ENCODE measurements at places on chromosomes 11 and 22. TPM values are rescaled to one million over a fixed set of nuclear protein-coding genes. Genes with fewer than 3 reads are reported as not detected.

GRCh38 chr11:45366619-45367190, 80.6 kb upstream of the SYT13 start:
- peaks cover 39% of the 10 kb centered on the region for H3K27me3 ChIP-seq
- no peaks in the 10 kb centered on the region for H3K4me1 ChIP-seq
- DNase-seq = no peak
- no peak overlapping the region for H3K27ac ChIP-seq

- H3K36me3 ChIP-seq = peaks cover 4% of the 10 kb centered on the region
- no peaks in the 10 kb centered on the region for H3K27me3 ChIP-seq
- H3K27ac ChIP-seq = no peak overlapping the region
- H3K4me1 ChIP-seq = no peaks in the 10 kb centered on the region
These were observed 21.3 kb downstream of the STX3 start for GRCh38 chr11:59776210-59777066.

- no peak for DNase-seq
- H3K4me3 ChIP-seq = no peak overlapping the region
- H3K4me1 ChIP-seq = no peaks in the 10 kb centered on the region
- H3K27me3 ChIP-seq = no peaks in the 10 kb centered on the region
- H3K36me3 ChIP-seq = peaks cover 10% of the 10 kb centered on the region
- no peak overlapping the region for H3K27ac ChIP-seq
These were observed 15.2 kb downstream of the SCARF2 start for GRCh38 chr22:20422271-20423007.

GRCh38 chr11:20541503-20541902, 57.9 kb upstream of the SLC6A5 start:
- H3K4me3 ChIP-seq = no peak overlapping the region
- H3K27ac ChIP-seq = no peak overlapping the region
- no peaks in the 10 kb centered on the region for H3K27me3 ChIP-seq
- H3K36me3 ChIP-seq = no peaks in the 10 kb centered on the region
- no peaks in the 10 kb centered on the region for H3K4me1 ChIP-seq

- no peak overlapping the region for H3K4me3 ChIP-seq
- no peaks in the 10 kb centered on the region for H3K27me3 ChIP-seq
- H3K27ac ChIP-seq = no peak overlapping the region
- no peaks in the 10 kb centered on the region for H3K4me1 ChIP-seq
These were observed 78.9 kb downstream of the PDE3B start for GRCh38 chr11:14722496-14722895.

- no peak overlapping the region for H3K27ac ChIP-seq
- no peak overlapping the region for H3K4me3 ChIP-seq
- no peaks in the 10 kb centered on the region for H3K27me3 ChIP-seq
These were observed 111.8 kb downstream of the MSANTD4 start for GRCh38 chr11:105910095-105910715.

DNA sequence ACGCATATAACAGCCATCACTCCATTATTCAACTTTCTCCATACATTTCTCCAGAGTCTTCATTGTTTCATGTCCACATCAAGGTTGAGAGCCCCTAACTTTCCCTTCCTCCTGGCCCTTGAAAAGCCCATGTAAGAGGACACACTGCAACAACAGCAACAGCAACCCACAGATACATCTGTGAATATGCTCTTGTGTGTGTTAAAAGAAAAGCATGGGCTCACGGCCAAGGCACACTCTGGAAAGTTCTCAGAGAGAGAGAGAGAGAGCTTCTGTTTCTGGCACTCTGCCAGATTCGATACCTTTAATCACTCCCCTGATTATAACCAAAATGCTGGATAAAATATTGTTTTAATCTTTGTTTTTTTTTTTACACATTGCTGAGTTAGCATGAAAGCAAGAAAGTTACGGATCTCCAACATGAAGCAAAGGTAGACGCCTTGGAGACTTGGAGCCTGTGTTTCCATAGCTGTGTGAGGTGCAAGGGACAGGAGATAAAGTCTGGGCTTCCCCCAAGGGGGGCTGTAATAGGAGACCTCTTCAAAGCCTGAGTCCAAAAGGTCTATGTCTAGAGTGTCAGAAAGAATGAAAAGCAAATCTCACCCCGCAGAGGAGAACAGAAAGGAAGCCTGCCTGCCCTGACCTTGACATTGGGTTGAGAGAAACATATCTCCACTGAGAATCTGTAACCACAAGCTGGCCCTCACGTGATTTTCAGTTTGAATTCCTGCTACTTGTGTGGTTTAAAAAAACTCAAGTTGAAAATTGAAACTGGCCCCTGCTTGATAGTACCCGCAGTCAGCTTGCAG, 33.7 kb upstream of the MPPED1 start:
- no peaks in the 10 kb centered on the region for H3K27me3 ChIP-seq
- H3K36me3 ChIP-seq = no peaks in the 10 kb centered on the region
- H3K4me1 ChIP-seq = peaks cover 22% of the 10 kb centered on the region
- no peak overlapping the region for H3K27ac ChIP-seq
- DNase-seq = peak; percentile 38

DNA sequence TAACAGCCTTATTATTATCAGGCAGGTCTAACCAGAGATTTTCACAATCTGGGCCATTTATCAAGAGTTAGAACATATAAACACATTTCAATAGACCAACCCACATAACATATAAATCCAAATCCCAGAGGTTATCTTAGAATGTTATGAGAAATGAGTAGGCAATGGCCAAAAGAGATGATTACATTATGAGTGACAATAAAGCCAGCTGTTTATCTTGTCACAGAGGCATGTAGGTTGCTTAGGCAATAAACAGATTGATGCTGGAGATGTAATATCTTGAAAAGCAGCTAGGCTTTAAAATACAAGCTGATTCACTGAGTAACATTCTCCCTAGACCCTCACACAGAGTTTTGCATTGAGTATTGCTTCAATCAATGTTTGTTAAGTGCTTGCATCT, 148.5 kb upstream of the SESN3 start:
- H3K4me3 ChIP-seq = no peak overlapping the region
- DNase-seq = no peak

- H3K4me3 ChIP-seq = no peak overlapping the region
- H3K27me3 ChIP-seq = peaks cover 12% of the 10 kb centered on the region
- no peaks in the 10 kb centered on the region for H3K4me1 ChIP-seq
- no peaks in the 10 kb centered on the region for H3K36me3 ChIP-seq
- H3K27ac ChIP-seq = no peak overlapping the region
- DNase-seq = no peak
These were observed 29.9 kb downstream of the GLB1L2 start for GRCh38 chr11:134361661-134362060.

GRCh38 chr11:58998480-58999290, 59.4 kb downstream of the GLYATL1 start:
- no peak for DNase-seq
- no peak overlapping the region for H3K27ac ChIP-seq
- no peaks in the 10 kb centered on the region for H3K27me3 ChIP-seq
- no peak overlapping the region for H3K4me3 ChIP-seq
- H3K36me3 ChIP-seq = no peaks in the 10 kb centered on the region

The HORMAD2 gene
- total RNA-seq = not detected

The OR10D3 gene
- total RNA-seq = not detected

The FZD4 gene
- 5.8 TPM for total RNA-seq

The MUC6 gene
- total RNA-seq = not detected

The GRM5 gene
- 0.04 TPM for total RNA-seq
